ENCODE measurements at places on chromosomes 5 and 9.

- no peak for DNase-seq
Observed at GRCh38 chr5:114089259-114089658, 272.6 kb upstream of the KCNN2 start.

GRCh38 chr9:101366038-101366756 is 18.6 kb downstream of the BAAT start:
- DNase-seq = no peak

DNA sequence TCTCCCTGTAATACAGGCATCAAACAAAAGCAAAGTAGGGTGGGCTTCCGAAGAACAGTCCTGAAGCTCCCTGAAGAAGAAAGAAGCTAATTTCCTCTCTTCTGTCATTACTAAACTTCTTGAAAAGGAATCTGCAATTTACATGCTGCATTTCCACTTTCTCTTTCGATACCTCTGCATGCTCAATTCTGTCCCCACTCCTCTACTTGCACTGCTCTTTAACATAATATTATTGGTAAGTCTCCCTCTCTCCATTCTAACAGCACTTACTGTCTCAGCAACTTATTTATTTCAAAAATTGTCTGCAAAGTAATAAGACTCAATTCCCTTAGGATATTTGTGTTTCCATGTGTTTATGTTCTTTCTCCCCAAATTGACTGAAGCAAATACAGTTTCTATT is 3.9 kb upstream of the PLPP1 start:
- no peak for DNase-seq

DNA sequence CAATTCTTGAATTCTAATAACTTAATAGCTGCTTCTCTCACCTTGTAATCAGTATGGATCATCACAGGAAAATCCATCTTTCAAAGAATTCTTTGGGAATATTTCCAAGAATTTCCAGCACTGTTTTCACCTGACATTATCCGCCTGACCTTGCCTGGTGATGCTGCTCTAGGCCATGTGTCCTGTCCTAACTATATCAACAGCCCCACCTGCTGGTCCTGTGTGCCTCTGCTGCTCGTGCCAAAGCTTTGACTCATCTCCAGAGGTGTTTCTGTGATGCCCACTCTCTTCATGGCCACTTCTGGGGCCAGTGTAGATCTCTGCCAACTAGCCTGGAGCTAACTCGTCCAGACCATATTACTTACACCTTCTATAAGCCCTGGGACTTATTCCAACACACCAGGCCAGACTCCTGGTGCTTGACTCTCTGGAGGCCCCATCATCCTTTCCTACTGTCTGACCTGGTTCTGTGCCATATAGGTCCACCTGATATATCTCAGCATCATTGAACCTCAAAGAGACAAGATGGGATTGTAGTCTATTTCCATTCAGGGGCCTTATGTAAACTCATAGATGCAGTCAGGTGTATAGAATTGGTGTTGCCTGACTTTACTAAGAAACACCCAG is 67.5 kb upstream of the CKMT2 start:
- peak; percentile 7 for DNase-seq

DNA sequence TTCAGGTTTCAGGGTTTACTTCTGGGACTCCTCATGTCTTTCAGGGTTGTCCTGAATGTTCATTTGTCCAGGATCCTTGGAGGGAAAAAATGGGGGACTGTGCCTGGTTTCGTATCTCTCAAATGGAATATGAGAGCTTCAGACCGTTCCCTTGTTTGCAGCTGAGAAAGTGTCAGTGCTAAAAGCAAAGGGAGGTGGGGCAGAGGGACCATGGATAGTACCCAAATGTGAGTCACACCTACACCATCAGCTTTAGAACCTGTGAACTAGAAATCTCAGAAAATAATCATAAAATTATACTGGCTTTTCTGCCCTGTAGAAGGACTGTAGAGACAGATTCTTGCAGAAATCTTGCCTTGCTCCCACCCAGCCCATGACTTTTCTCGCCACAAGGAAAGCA is 84.3 kb upstream of the TAF11L2 start:
- no peak for DNase-seq

DNA sequence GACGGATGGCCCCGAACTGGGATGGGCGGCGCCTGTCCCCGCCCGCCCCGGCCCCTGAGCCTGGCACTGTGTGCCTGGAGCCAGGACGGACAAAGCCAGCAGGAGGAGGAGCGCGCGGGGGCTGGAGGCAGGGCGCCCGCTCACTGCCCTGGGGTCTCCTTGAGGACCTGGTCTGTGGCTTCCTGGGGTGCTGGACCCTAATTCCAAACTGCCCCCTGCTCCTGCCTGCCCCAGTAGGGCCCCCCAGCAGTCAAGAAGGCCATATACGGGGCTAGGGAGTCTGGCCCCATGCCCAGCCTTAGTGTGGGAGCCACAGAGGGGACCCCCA is 29.2 kb upstream of the RXRA start:
- no peak for DNase-seq

DNA sequence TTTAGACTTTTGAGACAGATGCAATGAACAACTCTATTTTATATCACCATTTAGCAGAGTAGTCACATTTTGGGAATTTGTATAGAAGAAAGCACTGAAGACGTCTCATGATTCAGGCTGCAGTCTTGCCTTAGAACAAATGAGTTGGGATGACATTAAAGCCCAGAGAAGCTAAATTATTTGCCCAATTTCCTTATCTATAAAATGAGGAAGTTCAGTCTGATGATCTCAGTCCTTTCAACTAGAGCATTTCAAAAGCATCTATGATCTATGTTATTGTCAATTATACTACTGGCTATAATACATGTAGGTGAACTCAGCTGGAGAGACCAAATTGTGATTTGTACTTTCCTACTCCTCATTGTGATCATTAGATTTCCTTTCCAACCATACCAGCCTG is 154.1 kb downstream of the OSTF1 start:
- DNase-seq = no peak

- DNase-seq = no peak
Observed at GRCh38 chr5:107630184-107630583, 40.6 kb downstream of the EFNA5 start.

DNA sequence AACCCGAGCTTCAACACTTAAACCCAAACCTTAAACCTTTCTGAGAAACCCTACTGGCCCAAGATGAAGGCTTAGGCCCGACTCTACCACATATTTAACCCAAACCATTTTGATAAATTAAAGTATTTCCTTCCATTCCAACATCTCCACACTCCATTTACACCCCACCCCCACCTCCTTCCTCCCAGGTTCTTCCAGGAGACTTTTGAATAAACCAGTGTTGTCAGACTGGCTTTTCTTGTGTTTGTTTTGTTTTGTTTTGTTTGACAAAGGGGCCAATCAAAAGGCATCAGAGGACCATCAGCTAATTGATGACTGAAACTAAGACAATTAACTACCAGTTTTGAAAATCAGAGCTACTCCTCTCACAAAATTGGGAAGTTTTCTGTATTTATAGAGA is 4.6 kb upstream of the ZNF608 start:
- DNase-seq = no peak

GRCh38 chr5:178588769-178589168 is 1.4 kb downstream of the COL23A1 start:
- no peak for DNase-seq

GRCh38 chr9:134344800-134345310 is 18.6 kb downstream of the RXRA start:
- no peak for DNase-seq

GRCh38 chr9:105157171-105157583 is 87.3 kb upstream of the SLC44A1 start:
- no peak for DNase-seq

DNA sequence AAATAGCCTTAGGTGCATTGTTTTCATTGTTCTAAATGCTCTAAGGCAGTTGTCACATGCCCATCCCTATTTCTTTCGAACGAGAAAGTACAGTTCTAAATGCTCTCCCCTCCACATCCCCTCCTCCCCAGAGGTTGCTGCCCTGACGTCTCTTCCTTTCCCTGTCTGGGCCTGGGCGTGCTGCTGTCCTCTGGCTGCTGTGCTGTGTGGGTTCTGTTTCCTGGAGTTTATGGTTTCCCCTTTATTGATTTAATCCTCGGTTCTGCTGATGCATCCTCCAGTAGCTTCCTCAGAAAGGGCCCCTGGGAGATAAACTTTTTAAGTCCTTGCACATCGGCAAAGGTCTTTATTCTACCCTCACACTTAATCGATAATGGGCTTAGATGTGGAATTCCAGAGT is 48.8 kb downstream of the MVB12B start:
- no peak for DNase-seq

- DNase-seq = no peak
Observed at GRCh38 chr9:69485466-69485865, 160.5 kb downstream of the ENTREP1 start.

DNA sequence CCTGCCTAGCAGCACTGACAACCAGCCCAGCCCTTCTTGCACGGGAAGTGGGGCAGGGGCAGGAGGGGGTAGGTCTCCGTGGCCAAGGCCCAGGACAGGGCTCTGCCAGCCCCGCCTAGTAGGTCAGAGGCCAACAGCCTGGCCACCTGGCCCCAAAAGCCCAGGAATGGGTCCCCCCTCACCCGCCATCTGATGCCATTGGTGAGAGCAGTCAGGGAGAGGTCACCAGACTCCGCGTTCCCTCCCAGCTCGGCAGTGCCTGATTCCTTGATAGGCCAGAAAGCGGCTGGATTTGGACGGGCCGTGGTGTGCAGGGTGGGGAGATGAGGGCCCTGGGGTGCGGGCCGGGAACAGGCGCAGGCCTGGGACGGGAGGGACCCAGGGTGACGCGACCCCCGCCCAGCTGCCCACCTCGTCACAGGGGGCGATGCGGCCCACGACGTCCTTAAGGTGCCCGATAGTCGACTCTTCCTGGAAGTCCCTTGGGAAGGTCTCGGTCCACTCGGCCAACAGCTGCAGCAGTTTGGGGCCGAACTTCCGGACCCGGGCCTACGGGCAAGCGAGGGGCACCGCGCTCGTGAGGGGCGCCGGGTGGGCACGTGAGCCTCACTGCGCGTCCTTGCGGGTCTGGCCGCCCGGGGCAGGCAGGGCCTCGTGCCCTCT is 64.5 kb upstream of the RNF130 start:
- DNase-seq = no peak

GRCh38 chr5:78377056-78377717 is 16.8 kb downstream of the SCAMP1 start:
- DNase-seq = no peak

DNA sequence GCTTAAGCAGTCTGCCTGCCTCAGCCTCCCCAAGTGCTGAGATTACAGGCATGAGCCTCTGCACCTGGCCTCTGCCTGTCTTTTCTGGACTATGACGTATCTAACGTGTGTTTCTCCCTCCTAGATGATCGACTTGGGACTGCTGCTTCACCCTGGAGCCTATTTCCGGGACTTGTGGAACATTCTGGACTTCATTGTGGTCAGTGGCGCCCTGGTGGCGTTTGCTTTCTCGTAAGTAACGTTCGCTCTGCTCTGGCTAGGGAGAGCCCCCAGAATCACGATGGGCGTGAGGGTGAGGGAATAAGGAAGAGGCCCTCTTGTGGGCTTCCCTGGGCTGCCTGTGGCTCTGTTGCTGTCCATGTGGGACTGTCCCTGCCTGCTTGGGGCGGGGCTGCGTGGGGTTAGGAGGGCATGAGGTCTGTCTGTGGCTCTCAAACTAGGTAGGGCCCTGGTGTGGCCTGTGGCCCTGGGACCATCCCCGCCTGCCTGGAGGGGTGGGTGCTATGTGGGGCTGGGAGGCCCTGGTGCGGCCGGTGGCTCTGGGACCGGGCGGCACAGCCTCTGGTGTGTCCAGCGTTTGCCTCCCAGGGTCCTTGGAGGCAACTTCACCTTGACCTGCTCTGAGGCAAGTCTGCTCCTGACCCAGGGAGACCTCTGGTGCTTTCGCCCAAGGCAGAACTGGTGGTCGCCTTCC is 171.7 kb downstream of the CACNA1B start:
- no peak for DNase-seq

- DNase-seq = no peak
Observed at GRCh38 chr5:39808656-39809055, 383.9 kb upstream of the DAB2 start.

DNA sequence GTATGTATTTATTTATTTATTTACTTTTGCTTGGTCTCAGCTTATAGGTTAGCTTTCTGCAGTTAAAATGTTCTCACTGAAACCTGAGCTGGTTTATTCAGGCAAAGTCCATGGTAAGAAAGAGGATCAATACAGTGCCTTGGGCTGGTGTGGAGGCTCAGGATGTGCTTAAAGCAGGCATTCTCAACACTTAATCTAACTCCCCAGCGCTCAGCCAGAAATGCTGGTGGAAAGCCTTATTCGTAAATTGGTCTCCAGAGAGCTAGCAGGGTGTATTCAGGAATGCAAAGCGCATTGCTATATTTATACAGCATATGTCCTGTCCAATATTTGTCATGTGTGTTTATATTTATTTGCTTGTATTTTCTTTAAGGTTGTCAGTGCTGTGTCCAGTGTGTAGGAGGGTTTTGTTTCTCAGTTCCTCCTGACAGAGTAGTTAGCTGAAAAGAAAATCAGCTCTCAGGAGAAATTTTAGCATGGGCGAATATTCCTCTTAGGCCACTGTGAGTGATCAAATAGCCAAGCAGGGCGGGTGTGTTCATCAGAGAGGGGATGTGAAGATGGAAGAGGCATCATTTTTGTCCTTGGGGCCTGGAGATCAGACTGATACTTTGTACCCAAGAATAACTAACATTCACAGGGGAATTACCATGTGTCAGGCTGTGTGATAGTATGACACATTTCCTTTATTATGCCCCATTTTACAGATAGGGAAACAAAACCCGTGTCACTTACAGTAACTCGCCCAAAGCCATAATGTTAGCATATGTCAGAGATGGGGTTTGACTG is 65.8 kb downstream of the DOCK2 start:
- DNase-seq = no peak

DNA sequence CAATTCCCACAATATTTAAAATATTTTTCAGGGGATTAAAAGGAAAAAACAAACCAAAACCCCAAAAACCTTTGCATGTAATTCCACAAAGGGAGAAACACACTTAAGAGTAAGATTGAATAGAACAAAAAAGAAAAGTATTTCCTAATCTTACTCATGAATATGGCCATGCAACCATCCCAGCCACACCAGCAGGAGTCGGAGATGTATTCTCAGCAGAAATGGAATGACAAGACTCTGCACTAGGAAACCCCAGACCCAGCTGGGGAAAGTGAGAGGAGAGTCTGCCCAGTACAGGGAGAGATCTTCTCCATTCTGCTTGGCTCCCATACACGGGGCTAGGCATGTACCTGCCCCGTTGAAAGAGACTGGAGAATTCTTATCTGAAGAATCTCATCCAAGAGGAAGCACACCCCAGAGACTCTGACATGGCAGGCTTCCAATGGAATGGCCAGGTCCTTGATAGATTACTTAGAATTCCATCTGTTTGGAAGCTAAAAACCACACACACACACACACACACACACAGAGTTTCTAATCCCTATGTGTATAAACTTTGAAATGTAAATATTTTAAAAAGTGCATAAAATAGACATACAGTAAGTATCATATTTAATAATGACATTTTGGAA is 118.8 kb downstream of the GADD45G start:
- no peak for DNase-seq

- DNase-seq = no peak
Observed at GRCh38 chr9:26262421-26263107, 584.3 kb upstream of the TUSC1 start.

GRCh38 chr5:150542933-150543445 is 35.1 kb downstream of the NDST1 start:
- no peak for DNase-seq

- no peak for DNase-seq
Observed at GRCh38 chr9:109972026-109972882, 192.3 kb downstream of the PALM2AKAP2 start.

- DNase-seq = no peak
Observed at GRCh38 chr5:35820735-35821134, 36.0 kb upstream of the IL7R start.

- DNase-seq = no peak
Observed at GRCh38 chr5:108919591-108920326, 172.1 kb downstream of the FER start.

- DNase-seq = no peak
Observed at GRCh38 chr9:137198051-137198901, 2.3 kb downstream of the TPRN start.

- no peak for DNase-seq
Observed at GRCh38 chr5:149733129-149733900, 3.2 kb downstream of the PPARGC1B start.
